Kidney (tissue), 22 donors: ENCODE measurements at places on chromosomes 1 and 21. TPM values are rescaled to one million over a fixed set of nuclear protein-coding genes. Genes with fewer than 3 reads are reported as not detected.

GRCh38 chr1:17706445-17706844, 48.7 kb upstream of the ACTL8 start:
- no peak for DNase-seq

DNA sequence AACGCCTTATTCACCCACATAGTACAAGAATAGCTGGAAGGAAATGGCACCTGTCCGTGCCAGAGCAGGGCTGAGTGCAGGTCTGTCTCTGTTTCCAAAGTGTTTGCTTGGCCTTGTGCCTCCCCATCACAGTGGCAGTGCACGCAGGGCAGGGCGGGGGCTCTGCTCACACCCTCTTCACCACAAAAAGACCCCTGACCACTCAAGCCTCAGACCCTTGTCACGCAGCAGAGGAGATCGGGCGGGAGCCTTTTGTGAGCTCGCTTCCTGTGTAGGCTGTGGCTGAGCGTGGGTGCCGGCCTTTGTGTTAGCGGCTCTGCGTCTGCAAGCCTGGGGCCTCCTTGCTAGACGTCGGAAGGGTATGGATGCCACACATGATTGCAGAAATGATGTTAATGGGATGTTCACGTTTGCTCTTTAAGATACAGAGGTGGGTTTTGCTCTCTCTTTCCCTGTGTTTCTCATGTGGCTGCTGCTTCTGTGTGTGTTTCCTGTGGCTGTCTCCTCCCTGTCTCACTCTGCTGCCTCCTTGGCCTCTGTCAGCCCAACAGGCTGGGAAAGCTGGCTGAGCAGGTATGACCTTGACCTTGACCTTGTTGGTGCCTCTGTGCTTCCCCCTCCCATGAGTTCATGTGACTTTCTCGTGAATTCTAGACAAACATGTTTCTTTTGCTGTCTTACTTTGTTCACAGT, 45.4 kb downstream of the S100B start:
- DNase-seq = peak; percentile 42

DNA sequence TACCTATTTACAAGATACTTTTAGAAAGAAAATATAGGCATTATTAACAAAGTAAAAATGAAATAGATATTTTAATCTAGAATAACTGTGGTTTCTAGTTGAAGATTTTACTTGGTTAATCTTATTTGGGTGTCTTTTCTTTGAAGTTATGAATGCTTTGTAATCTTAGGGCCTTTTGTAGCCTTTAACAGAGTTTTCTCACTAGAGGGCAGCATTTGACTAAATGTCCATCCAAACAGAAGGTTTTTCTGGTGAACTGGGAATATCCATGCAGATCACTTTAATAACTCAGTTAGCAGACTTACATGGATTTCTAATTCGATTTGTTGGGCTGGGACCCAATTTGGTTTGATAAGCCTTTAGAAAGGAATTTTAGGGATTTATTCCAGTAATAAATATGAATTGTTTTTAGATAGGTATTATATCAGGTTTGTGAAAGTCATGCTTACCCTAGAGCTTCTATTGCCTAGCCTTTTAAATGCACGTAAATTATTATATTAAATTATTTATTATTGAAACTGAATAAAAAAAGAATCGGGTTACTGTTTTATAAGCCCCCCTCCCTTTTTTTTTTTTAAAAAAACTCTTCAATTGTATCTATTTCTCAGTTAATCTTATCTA, 119.7 kb downstream of the ZNF326 start:
- DNase-seq = no peak

DNA sequence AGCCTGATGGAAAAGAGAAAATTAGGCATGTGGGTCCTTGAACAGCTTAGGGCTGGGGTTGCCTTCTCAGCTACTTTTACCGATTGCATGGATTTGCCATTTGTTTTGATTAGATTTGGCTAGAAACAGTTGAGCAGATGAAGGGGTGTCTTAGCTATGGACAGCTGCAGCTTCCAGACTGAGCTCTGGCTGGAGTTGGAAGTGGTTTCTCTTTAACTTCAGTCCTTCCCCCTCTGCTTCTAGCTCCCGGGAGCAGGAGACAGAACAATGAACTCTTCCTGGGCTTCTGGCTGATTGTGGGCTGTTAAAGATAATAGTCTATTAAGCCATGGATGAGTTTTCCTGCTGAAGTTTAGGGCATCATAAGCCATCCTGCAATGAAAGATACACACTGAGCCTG, 50.7 kb downstream of the UBE2T start:
- no peak for DNase-seq

- peak; percentile 91 for DNase-seq
These were observed 19.7 kb downstream of the FGGY start for GRCh38 chr1:59316497-59317128.

- no peak for DNase-seq
These were observed 608.8 kb upstream of the CHRM3 start for GRCh38 chr1:238777551-238777950.

DNA sequence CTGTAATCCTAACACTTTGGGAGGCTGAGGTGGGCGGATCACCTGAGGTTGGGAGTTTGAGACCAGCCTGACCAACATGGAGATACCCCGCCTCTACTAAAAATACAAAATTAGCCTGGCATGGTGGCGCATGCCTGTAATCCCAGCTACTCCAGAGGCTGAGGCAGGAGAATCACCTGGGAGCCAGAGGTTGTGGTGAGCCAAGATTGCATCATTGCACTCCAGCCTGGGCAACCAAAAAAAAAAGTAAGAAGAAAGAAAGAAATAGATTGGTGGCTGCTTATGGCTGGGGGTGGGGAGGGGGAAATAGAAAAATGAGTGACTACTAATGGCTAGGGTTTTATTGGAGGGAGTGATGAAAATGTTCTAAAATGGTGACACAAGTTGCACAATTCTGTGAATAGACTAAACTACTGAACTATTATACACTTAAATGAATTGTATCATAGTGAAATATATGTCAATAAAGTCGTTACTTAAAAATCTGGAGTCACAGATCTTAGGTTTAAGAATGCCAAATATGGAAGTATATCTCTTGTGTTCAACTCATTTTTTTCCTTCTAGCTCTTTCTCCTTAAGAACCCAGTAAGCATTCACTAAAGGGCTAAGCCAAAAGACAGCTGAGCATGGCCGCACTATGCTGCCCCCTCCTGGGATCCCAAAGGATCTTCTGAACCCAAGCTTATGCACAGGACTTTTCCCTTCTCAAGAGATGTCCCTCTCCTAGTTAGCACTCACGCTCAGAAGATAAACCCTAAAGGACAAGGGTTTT, 3.2 kb upstream of the NPL start:
- DNase-seq = peak; percentile 80

GRCh38 chr1:205353191-205353590, 3.5 kb downstream of the KLHDC8A start:
- no peak for DNase-seq

GRCh38 chr21:31801551-31802219, 69.8 kb upstream of the SCAF4 start:
- DNase-seq = no peak

DNA sequence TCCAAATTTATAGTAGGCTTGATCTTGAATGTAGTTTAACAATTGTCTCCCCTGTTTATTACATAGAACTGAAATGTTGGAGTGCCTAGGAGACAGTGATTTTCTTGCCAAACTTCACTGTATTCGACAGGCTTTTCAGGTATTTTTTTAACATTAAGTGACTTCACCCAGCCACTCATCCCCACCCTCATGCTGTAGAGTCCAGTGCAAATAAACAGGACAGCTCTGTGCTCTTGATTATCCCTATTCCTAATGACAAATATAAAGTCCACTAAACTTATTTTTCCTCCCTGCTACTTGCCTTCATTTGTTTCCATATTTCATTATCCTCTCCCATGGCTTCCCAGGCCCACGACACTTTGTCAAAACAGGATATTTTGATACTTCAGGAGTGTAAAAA, 29.2 kb upstream of the NEXN start:
- no peak for DNase-seq

DNA sequence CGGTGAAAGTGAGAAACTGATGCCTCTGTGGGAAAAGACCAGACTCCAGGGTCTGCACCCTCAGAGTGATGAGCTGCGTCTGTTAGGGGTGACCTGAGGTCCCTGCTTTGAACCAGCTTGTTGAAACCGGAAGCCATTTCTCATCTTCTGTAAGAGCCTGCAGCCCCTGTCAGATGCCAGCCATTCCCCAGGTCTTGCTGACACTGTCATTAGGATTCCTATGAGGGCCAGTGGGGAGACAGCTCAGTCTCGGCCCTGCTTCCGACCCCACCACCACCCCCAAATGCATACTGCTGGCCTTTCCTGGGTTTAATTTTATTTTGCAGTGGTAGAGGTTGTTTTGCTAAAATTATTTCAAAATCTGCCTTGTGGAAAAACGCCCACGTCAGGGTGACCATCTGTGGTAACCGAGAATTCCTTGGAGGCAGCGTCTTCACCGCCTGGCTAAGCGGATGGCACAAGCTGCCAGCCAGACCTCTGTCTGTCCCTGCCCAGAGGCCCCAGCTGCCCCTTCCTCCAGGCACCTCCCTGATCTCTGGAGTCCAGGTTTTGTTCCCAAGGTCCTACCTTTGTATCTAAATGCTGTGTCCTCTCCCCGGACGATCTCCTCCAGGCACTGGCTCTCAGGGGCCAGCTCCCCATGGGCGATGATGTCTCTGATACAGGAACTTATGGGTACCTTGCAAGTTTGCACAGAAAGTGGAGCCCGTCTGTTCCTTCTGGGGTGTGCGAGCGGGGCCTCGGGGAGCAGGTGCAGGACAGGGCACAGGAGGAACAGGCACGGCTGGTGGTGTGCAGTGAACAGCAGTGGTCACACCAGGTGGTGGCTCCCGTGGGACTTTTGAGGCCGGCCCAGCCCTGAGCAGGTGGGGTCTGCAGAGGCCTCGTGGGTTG, 49.9 kb downstream of the PRKCZ start:
- peak; percentile 61 for DNase-seq

DNA sequence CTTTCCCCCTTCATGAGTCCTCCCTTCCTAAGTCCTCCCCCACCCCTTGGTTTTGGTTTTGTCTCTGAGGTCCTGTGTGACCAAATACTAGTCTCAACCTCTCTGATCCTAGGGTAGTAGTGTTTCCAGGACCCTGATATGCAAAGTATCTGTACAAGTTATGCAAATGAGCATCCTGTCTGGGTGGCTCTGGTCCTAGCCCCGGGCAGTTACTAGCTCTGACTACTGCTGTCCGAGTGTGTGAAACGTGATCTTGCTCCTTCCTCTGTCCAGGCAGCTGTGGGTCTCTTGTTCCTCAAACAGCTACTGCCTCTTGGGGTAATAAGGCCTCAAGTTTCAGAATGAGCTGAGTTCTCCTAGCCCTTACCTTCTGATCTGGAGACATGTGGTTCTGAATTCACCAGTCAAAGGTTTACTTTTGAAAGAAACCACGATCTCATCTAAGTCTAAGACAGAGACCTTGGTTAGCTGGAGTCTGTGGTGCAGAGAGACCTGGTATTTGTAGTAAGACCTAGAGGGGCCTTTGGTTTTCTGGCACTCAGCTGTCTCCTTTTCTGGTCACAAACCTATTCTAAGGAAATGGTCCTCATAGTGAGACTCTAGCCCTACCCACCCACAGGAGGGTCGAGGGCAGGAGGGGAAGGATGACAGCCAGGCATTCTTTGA, 31.0 kb upstream of the IL19 start:
- DNase-seq = peak; percentile 32

DNA sequence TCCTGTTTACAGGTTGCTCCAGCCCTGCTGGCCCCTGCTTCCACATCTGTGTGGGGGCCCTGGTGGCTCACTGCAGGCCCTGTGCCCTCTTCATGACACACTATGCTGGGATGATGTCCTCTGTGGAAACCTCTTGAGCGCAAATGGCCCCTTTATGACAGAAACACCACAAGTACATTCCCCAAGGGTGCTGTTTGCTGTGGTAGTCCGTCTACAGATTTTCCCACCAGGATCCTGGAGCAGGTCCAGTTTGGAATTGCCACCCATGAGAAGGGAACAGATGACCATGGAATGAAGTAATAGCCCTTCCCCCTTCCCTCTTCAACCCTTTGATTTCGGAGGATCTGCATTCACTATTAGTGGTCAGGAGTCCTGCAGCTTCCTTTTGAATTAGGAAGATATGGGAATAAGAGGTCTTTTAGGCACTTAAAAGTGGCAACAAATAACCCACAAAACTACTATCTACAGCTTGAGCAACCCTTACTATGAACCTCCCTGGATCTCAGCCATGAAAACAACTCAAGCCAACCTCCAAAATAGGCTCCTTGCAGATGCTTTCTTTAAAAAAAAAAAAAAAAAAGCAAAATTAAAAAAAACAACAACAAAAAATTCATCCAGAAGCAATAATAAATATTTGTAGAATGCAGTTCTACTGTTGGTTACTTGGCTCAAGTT, 121.9 kb upstream of the TSPAN2 start:
- no peak for DNase-seq

GRCh38 chr1:61605607-61606321, 119.2 kb downstream of the TM2D1 start:
- no peak for DNase-seq

GRCh38 chr1:41513383-41513735, 28.9 kb upstream of the EDN2 start:
- no peak for DNase-seq

Gene SSBP3
- 49.6 TPM for total RNA-seq

Gene SIM2
- 71.3 TPM for total RNA-seq

DNA sequence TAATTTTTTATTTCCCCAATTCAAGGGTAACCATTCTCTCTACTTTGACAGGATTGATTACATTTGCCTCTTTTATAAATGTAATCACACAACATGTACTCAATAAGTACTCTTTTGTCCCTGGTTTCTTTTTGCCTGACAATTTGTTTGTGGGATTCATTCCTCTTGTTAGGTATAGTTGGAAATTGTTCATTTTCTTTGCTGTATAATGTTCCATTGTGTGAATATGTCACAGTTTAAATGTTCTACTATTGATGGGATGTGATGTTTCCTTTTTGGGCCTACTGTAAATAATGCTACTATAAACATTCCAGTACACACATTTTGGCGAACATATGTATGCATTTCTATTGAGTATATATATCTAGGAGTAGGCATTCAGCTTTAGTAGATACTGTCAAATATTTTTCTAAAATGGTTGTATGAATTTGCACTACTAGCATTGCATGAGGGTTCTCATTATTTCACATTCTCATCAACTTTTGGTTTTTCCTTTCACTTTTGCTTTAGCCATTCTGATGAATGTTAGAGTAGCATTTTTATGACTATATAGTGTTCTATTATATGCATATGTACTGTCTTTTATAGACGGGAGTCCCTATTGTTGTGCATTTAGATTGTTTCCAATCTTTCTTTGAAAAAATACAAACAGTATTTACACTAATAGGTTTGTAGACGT, 35.0 kb upstream of the PRKACB start:
- DNase-seq = no peak

DNA sequence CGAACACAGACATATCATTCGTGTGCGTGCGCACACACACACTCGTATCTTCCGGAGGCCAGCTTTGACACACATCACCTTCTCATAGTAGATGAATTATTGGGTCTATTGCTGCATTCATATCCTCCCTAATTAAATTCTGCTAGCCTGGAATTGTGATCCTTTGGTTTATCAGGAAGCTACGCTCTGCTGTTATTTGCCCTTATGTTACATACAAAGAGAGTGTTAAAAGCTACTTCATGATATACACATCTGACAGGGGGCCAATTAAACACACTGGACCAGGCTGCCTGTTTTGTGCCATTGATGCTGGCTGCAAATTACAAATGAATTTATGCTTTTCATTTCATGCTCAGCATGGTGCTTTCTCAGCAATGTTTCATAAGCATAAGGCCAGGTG, 252.0 kb downstream of the RHOU start:
- DNase-seq = no peak

Gene TMEM59
- 475 TPM for total RNA-seq

Gene SELE
- 4.5 TPM for total RNA-seq

Gene ARTN
- 1.9 TPM for total RNA-seq
